ACHN (cell line): ENCODE measurements at places on chromosomes 12 and 14.

GRCh38 chr14:106087837-106088236 lies 561.5 kb downstream of the TMEM121 start:
- DNase-seq: no peak

DNA sequence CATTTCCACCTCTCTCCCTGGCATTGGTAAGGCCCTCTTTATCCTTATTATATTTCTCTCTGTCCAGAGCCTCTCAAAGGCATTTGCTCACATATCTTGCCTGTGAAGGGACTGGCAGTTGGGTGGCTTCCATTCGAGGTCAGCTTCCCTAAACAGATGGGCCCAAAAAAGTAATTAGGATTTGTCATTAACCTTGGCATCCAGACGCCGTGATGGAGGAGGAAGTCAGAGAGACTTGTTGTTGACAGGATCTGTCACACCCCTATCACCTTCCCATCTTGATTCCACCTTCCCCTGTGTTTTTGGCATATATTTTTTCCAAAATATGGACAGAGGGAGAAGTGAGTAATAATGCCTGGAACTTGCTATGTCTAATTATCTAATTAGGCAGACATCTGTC lies 54.0 kb upstream of the OAS1 start:
- no peak for DNase-seq

GRCh38 chr12:13436696-13437391 lies 240.3 kb downstream of the EMP1 start:
- no peak for DNase-seq

DNA sequence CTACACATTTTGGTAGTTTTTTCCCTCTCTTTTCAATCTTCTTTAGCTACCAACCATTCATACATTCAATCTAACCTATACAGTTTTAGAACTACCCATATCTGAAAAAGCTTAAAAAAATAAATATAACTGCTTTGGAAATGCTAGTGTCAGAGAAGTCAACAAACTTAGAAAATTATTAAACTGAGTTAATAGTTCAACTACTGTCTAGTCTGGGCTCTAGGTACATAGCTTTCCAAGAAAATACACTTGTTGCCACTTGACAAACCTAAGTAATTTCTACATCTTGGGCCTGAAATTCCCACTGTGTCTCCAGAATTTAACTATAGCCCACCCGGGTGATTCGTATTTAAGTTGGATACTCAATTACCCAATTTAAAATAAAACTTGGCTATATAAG lies 22.1 kb downstream of the GTF2A1 start:
- DNase-seq: peak; percentile 13

- peak; percentile 47 for DNase-seq
Measured at GRCh38 chr12:49624921-49625577, 1.7 kb downstream of the PRPF40B start.

DNA sequence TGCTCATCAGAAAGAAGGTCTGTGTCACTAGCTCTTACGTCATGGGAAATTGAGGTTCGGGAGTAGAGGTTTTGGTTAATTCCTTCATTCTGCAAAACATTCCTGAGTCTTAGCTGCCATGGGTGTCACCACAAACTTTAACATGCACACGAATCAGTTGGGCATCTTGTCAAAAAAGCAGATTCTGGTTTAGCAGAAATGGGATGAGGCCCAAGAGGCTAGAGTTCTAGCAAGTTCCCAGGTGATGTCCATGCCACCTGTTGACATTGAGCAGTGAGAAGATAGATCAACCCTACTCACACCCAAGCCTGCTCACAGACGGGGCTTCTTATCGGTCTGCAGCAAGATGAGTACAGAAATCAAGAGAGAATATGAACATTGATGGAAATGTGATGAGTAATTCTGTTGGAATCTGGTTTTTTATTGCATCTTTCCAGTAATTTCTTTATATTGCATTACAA lies 11.7 kb upstream of the RIN3 start:
- DNase-seq: no peak

GRCh38 chr12:51788876-51789275 lies 59.6 kb downstream of the FIGNL2 start:
- DNase-seq: peak; percentile 68

GRCh38 chr12:12582193-12582881 lies 19.7 kb upstream of the DUSP16 start:
- no peak for DNase-seq

GRCh38 chr12:15899282-15899870 lies 11.8 kb upstream of the DERA start:
- peak; percentile 55 for DNase-seq

- DNase-seq: no peak
Measured at GRCh38 chr12:30797689-30798088, 42.9 kb upstream of the CAPRIN2 start.

DNA sequence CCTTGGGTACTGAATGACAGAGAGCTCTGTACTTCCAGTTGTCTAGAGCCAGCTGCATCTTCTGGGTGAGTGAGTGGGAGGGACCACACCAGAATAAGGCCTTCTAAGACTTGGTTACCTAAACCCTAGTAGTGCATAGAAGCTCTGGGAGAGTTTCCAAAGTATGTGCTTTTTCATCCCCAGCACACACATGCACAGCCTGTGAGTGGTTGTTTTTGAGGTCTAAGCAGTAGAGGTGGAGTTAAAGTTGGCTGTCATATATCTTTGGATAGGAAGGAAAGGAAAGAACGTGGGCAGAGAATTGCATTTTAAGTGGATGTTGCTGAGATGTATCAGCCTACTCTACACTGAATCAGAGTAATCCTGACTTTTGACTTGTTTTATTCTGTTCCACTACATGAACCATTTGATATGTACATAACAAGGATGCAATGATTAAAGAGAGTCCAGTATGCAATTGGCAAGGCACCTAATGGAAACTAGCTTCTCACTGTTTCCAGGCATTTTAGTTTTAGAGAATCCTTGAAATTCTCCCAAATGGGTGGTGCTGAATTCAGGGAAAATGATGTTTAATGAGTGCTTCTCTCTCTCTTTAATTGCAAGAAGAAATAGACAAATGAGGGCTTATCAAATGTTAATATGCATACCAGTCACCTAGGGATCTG lies 51.8 kb upstream of the PRICKLE1 start:
- DNase-seq: no peak

- no peak for DNase-seq
Measured at GRCh38 chr12:69278814-69279782, 39.7 kb downstream of the CPSF6 start.

DNA sequence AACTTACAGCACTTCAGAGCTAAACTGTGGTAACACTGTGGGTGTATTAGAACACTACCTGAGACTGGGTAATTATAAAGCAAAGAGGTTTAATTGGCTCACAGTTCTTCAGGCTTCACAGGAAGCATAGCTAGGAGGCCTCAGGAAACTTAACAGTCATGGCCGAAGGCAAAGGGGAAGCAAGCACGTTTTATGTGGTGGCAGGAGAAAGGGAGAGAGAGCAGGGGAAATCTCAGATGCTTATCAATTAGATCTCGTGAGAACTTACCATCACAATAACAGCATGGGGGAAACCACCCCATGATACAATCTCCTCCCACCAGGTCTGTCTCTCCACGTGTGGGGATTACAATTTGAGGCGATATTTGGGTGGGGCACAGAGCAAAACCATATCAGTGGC lies 512.6 kb downstream of the RERGL start:
- DNase-seq: no peak

DNA sequence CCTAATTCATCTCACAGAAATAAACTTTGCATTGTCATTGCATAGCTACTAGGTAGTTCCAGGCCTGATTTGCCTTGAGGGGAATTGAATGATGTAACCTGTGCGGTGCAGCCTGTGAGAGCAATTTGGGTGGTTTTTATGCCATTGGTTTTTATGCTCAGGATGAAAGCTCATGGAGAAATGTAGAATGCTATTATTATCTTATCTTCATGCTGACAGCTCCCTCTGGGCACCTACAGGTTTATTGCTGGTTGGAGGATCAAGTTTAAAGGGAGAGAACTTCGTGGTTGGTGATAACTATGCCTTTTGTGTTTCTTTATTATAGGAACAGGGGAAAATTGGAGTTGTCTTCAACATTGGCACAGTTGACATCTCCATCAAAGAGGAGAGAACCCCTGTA lies 547.9 kb downstream of the DIO2 start:
- no peak for DNase-seq

DNA sequence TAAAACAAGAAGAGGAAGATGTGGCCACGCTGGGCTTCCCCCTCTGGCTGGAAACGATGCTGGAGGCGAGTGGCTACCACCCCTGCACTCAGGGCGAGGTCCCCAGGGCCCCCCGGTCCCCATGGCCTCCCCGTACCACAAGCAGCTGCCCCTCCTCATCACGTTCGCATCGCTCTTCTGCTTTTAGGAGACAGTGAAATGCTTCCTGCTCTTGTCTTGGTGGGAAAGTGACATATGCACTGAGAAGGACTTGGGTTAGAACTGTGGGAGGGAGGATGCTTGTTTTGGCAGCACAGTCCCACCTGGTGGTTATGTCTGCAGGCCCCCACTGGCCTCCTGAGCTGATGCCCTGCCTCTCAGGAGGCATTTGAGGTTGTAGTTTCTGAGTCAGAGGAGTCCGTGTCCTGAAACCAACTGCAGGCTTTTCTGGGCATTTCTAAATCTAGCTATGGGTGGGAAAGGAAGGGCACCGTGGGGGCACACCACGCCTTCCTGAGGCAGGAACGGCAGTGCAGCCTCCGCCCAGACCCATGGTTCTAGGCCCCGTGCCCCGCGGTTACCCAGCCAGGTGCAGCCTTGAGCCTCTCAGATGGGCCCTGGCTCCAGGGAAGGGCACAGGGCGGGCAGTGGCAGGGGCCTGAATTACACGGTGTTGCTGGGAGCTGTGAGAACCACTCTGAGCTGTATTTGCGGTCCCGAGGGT lies 139.3 kb downstream of the ADGRD1 start:
- no peak for DNase-seq

- peak; percentile 10 for DNase-seq
Measured at GRCh38 chr14:53412819-53413675, 259.9 kb upstream of the DDHD1 start.

GRCh38 chr14:55206175-55206693 lies 14.8 kb upstream of the DLGAP5 start:
- DNase-seq: no peak

DNA sequence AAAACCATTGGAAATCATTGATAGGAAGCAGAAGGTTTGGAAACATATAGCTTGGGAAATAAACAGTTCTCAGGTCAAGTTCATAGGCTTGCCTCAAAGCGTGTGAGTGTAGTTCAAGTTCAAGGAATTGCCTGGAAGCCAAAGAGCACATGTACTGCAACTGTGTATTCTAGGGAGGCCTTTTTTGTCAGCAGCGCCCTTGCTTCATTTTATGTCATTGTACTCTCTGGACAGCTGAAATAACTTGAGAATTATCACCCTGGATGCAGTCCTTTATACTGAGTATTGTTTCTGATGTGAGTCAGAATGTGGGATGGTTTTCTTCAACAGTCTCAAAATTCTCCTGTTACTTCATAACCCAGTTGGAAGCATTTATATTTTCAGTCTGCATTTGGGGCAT lies 16.0 kb upstream of the EVL start:
- no peak for DNase-seq

DNA sequence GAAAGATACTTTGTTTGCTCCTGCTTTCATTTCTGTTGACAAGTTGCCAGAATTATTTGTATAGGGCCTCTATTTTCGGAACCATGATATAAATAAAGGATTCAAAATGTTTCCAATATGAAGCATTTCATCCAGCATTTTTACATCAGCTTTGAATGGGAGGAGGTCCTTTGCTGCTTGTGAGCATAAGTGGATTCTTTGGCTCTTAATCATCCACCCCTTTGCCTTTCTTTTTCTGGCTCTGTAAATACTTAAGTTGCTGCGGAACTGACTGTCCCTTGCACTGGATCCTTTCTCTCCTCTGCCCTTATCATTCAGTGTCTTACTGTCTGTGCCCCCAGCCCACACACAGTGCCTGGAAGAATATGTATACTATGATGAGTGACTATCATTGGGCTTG lies 357.3 kb upstream of the RGS6 start:
- DNase-seq: peak; percentile 80

DNA sequence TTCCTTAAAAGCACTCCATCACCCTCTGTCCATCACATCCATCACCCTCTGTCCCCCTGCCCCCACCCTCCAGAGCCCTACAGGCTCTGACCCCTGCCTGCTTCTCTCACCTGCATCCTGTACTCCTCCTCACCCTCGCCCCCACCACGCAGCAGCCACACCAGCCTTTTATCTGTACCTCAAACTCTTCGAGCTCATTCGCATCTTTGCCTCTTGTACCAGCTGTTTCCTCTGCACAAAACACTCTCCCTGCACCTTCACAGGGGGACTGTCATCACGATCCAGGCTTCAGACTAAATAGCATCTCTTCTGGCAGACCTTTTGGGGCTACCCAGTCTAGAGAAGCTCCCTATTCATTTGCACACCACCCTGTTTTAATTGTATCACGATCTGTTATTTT lies 24.1 kb downstream of the TMEM229B start:
- no peak for DNase-seq

DNA sequence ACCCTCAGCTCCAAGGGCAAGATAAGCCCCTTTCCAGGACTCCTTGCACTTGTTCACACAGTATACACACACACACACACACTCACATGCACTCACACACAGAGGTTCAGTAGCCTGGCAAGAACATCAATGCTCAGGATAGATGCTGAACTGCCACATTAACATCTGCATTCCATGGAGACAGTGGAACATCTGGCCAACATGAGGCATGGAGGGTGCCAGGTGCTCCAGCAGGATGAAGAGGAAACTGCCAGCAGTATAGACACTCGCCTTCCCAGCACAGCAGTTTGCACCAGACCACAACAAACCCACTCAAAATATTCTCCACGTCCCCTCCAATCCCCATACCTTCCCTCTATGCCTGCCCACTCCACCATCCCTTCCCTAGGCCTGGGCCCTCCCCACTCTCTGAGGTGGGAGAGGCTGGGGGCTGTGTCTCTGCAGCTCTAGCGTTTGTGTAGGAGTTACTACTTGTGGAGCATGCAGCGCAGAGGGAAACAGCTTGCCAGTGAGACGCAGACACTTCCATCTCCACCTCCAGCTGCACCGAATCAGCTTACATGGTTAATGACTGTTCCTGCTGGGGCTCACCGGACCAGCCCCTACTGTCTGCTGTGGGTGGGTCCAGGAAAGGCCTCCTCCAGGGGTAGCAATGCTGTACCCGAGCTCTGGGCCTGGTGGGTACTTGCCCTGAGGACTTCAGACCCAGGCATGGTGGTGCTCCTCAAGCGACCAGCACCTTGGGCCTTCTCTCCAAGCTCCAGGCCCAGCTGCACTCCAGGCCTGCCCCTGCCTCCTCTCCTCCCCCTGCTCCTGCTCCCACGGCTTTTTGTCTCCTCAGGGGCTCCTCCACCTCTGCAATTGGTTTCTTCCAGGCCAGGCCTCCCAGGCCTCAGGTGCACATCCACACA lies 18.6 kb upstream of the PLEKHG3 start:
- DNase-seq: no peak

DNA sequence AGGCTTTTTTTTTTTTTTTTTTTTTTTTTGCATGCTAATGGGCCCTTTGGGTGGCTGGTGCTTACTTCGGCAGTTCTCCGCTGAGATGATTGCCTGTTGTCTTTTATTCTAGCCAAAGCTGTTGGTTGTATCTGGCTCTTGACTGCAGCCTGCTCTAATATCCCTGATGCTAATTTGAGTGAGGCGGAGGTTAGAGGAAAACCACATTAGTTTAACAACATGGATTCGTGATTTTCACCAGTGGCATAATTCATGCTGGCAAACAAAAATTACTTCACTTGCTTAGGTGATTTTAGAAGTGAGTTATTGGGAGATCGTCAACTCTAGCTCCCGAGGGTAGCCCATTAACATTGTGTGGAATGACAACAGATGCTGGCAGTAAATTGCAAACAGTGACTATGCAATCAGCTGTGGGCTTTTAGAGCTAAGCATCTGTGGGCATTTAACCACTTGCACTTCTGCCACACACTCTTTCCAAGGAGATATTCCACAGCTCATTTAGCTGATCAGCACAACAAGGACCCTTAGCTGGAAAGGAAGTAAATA lies 97.6 kb upstream of the ZDHHC17 start:
- no peak for DNase-seq
